ENCODE measurements at places on chromosomes 7 and 10. TPM values are rescaled to one million over a fixed set of nuclear protein-coding genes. Genes with fewer than 3 reads are reported as not detected.

- DNase-seq, result no peak
Observed at GRCh38 chr7:91240376-91240941, 23.8 kb upstream of the FZD1 start.

DNA sequence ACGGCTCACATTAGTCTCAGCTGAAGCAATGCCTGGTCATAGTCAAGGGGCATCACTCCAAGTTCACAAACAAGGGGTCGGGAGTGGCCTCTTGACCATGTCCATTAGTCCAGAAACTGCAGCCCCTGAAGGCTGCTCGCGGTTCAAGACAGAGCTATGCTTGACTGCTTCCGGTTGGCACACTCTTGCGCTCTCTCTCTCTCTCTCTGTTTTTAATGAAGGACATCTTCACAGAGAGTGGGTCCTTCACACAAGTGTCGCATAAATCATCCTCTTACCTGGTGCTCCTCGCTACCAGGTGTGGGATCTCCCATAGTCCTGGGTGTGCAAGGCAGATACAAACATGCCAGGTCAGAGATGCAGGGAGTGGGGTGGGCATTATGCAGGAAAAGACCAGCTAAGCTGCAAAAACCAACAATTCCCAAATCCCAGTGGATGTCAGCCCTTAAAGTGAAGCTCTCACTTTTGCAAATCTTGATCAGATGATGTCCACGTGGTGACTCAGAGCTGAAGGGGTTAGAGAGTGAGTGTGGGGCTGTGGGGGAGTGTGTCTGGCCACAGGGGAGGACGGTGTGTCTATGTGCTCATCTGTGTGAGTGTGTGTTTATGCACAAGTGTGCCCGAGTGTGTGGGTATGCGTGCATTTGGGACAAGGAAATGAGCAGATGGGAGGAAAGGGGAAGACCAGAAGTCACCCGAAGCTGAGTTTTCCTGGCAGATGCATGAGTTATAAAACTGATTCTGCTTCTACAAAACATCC is 83.7 kb upstream of the PPP2R2D start:
- DNase-seq, result no peak

- DNase-seq, result no peak
Observed at GRCh38 chr10:113802997-113803396, 50.9 kb downstream of the DCLRE1A start.

GRCh38 chr10:62108759-62109586 is 159.7 kb downstream of the RTKN2 start:
- DNase-seq, result no peak

PLXDC2 gene
- 72.7 TPM for total RNA-seq

SLC16A9 gene
- 9.2 TPM for total RNA-seq

DNA sequence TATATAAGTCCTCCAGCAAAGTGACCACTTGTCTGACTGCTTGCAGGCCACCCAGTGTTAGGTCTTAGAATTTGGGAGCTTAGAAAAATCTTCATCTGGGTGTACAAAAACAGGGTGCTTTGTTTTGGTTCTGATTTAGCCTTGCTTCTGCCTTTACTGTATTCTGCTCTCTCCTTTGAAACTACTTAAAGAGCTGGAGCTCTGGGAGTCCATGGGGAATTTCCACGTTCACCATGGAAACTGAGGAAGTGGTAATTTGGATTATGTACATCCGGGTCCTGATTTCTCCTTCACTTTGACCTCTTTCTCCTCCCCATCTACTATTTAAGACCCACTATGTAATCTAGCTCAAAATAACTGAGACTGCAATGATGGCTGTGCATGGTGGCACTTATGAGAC is 103.0 kb downstream of the JAZF1 start:
- no peak for DNase-seq

DNA sequence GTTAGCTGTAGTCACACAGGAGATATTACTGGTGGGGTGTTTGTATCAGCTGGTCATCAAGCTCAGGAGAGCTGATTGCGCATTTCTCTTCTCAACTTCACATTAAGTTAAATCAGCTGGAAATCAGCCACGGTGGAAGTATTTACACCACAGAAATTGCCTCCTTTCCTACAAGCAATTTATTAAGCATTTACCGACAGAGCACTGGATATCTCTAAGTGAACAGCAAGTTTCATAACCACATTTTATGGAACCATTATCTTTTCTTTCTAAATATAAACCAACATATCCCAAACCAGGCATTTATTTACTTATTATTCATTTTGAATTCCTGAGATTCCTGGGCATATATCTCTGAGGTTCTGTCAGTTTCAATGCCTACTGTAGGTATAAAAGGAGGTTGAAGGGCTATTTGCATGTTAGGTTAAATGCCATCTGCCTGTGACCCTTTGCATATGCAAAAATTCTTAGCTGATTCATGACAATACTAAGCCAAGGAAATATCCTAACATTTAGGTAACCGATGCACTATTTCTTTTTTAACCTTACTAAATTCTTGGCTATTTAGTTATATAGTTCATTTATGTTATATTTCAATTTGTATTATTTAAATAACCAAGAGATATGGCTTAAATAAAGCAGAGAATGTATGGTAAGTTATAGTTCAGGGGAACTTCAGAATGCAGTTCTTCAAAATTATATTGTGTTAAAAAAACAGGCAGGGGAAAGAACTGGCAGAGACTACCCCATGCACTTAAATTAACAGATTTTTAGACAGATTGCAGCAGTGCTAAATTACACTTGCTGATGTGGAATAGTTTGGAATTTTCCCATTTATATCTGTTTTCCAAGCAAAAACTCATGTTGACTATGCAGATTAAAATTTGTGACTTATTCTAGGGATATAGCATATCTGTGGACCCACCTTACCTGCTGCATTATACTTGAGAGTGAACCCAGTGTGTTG is 56.8 kb downstream of the DYNC1I1 start:
- DNase-seq, result no peak

KCP gene
- total RNA-seq, result 1.4 TPM

VPS50 gene
- total RNA-seq, result 105 TPM

DNA sequence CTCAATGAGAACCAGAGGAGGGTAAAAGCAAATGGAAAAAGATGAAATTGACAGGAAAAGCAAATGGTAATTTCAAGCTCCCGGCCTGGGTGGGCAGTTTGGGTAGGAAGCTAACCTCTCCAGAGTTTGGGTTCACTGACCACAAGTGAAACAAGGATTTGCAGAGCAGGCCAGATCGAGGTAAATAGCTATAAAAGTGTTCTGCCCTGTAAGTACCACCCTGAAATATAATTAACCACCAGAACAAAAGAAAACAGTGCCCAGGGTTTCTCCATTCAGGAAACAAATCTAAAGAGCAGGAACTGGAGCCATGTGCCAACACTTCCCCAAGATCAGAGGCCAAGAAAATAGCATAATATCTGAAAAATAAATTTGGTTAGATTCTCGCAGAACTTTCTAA is 276.7 kb upstream of the MEOX2 start:
- DNase-seq, result no peak

PLEKHS1 gene
- 0.42 TPM for total RNA-seq

DNA sequence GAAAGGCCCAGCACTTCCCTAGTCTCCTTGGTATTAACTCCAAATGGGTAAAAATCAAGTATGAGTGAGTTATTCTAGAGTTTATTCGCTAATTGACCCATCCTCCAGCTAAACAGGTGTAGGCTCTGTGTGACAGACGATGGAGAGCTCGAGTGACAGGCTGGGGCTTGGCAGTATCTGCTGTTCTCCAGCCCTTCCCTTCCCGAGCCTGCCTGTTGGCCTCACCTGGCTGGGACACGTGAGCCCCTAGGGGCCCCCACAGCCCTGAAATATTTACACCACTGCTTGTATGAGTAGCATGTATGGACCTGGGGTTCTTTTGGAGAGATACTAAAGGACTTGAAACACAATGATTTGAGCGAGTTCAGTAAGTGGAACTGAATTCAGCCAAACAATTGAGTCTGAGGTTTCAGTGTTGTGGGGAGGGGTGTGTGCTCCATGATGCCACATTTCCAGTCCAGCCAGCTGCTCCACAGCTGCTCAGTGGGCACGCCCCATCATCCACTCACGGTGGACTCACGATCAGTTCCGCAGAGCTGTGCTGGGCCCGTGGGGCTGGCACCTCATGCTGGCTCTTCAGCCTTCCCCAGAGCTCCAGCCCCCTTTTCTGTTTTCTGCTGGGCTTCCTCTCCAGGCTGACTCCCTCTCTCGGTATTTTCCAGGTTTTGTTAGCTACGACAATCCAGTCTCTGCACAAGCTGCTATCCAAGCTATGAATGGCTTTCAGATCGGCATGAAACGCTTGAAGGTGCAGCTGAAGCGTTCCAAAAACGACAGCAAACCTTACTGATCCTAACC is 283.0 kb downstream of the USP6NL start:
- DNase-seq, result no peak

- no peak for DNase-seq
Observed at GRCh38 chr7:4739528-4739992, 35.9 kb upstream of the AP5Z1 start.

DNA sequence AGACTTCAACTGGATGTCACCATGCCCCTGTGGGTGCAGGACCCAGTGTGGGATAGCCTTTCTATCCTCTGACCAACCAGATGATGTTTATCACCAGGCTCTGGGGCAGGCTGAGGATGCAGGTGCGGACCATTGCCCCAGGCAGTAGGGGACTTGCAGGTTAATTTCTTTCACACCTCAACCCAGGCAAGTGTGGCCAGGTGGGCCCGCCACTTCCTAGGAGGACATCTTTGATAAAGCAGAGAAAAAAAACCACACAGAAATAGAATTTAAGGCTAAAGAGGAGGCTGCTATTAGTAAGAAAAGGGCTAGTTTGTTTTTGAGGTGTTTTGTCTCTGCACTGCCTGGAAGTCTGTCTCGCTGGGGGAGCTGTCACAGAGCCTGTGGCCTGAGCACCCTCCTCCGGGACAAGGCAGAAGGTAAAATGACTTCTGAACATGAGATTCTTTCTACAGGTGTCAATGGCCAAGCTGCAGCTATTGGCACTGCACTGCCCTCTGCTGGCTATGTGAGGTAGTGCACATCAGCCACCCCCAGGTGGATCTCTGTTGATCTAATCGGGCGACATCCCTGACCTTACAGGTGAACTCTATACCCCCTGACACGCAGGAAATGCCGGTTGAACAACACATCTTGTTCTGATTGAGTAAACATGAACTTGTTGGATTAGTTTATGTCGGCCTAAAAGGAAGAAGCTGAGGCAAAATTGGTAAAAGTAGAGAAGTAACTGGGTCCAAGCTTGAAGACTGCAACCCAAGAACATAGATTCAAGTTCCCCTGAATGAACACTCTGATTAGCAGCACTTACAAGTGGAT is 21.0 kb downstream of the UPP1 start:
- no peak for DNase-seq

GRCh38 chr10:1063232-1063865 is 7.2 kb downstream of the WDR37 start:
- no peak for DNase-seq

TFEC gene
- total RNA-seq, result 8.2 TPM

DNA sequence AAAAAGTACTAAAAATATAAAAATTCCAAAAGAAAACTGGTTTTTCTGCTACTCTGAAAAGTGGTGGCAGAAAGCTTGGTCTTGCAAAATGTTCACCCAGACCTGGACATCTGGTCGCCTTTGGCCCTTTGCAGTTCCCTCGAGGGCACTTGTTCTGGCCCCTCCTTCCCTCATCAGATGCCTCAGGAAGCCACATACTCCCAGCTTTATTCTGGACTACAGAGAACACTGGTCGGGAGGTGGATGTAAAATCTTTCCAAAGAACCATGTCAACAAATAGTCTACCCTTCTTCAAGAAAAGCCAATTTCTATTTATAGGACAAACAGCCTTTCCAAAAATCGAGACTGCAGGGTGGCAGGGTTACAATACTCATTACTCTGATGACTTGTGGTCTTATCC is 726.1 kb downstream of the TNS3 start:
- DNase-seq, result no peak

PITX3 gene
- 0.32 TPM for total RNA-seq

HOXA9 gene
- 19.8 TPM for total RNA-seq

LBX1 gene
- total RNA-seq, result not detected

GRCh38 chr10:60441515-60441914 is 51.8 kb upstream of the ANK3 start:
- no peak for DNase-seq

- DNase-seq, result no peak
Observed at GRCh38 chr7:90788052-90788451, 191.9 kb downstream of the CDK14 start.

DNA sequence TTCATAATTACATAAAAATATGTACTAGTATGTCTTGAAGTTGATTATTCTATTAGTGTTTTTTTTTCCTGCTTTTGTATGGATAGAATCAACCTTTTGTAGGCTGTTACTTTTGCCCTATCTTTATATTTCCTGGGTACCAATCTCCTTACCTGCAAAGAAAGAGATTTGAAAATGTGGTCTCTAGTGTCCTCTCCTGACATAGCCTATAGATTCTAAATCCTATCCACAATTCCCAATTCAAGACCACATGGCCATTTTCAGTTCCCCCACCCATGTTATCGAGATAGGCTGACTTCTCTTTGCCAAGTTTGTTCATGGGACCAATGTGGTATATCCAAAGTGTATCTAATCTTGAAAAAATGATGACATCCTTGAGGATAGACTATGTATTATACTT is 269.4 kb upstream of the SEMA3D start:
- DNase-seq, result no peak
